Amniotic epithelial cell (primary cell): ENCODE measurements at places on chromosomes 7 and 10.

- peak; percentile 93 for DNase-seq
Observed at GRCh38 chr10:73899423-73899822, 11.5 kb upstream of the PLAU start.

DNA sequence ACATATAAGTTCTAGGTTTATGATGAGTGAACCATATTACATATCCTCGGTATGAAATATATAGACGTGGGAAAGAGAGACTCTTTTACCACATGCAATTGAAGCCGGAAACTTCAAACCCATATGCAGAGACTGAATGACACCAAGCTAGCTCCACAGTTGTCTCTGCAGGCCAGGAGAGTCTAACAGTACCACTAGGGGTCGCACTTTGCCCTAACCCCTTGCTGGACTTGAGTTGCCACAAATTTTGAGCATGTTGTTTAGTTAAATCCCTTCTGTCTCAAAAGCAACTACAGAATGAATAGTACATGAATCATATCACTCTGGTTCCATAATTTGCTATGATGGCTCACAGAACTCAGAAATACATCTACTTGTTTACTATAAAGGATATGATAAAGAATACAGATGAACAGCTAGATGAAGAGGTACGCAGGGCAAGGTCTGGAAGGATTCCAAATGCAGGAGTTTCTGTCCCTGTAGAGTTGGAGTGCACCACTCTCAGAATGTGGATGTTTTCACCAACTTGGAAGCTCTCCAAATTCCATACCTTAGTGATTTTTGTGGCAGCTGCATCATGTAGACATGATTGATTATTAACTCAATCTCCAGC lies 112.4 kb upstream of the YAE1 start:
- peak; percentile 53 for DNase-seq

DNA sequence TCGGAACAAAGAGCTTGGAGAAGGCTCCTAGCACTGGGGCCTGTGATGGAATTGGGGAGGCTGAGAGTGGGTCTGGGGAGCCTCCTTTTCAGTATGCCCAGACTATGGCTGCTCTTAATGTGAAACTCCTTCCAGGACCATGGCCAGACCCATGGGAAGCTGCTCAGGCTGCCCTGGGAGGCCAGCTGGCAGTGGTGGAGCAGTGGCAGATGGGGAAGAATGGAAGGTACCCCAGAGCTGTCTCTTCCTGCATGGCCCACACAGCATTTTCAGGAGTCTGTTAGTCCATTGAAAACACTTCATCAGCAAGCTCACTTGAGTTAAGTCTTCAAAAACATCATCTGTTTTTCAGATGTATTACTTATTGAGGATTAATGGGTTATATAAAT lies 18.5 kb downstream of the NACAD start:
- DNase-seq, result no peak

DNA sequence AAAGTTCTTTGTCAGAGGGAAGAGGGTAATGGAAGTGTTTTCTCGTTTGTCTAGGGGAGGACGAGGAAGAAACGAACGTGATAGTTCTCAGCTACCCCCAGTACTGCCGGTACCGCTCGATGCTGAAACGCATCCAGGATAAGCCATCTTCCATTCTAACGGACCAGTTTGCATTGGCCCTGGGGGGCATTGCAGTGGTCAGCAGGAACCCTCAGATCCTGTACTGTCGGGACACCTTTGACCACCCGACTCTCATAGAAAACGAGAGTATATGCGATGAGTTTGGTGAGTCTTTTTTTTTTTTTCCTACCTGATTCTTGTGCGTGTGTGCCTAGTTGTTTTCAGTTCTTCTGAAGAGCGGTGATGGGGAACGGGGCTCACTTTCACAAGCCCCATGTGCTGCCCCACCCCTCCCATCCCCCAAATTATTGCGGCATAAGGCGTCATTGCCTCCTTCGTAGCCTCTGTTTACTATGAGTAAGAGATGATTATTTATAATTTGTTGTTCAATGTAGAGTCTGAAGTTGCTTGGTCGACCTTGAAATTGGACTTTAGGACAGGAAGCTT lies 98.6 kb downstream of the ARID5B start:
- no peak for DNase-seq

GRCh38 chr7:100087055-100087750 lies 1.6 kb upstream of the COPS6 start:
- peak; percentile 100 for DNase-seq

GRCh38 chr10:42783181-42783549 lies 570 bp downstream of the BMS1 start:
- DNase-seq, result peak; percentile 71

GRCh38 chr7:68433462-68434070 lies 1164.7 kb upstream of the AUTS2 start:
- no peak for DNase-seq

DNA sequence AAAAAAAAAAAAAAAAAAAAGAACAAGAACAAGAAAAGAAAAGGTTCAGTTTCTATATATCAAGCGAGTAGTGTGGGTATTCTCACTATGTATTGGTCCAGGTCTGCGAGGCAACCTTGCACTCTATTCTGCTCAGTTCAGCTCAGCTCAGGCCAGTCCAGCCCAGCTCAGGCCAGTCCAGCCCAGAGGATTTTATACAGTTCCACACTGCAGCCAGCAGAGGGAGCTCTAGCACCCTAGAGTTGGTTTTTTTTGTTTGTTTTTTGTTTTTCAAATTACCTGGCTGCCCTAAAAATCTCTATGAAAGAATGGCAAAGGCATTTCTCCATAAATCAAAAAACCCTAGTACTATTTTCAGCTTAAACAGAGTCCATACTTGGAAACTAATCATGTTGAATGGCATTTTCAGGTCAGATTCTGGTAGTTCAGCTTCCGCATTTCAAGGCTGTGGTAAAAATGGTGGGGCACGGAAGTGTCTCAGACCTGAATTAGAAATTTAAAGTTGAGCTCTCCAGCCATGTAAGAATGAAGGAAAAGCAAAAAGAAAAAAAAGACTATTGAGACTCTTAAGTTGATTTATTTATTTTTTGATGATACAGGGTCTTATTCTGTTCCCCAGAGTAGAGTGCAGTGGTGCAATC lies 55.2 kb upstream of the GSDME start:
- peak; percentile 27 for DNase-seq

DNA sequence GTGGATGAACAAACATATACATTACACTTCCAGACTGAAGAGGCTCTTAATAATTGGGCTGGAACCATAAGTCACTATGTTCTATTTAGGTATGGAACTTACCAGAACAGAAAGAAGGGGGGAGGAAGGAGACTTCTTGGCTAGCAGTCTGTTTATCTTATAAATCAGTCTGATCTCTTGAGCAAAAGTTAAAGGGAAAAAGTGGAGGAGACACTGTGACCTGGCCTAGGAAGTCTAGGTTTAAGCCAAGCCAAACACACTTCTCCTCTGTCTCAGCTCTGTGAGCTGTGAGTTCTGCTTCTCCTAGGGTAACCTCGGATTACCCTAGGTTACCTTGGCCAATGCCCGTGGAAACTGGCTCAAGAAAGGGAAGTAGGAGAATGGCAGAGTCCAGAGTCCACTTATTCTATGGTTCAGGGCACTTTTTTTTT lies 95.2 kb downstream of the PFKFB3 start:
- DNase-seq, result no peak

DNA sequence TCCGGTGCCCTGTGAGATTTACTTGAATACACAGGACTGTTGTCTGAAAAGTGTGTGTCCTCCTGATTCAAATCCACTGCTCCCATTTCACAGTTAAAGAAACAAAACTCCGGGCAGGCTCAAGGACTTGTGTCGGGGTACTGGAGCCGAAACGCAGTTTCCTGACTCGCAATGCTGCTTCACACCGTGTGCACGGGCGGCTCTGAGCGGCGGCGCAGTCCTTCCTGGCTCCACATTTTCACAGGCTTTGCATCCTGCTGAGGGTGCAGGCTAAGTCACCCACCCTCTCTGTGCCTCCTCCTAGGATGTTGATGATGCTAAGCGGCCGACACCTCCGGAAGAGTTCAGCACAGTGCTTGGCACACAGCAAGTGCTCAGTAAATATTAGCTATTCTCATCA lies 65.4 kb downstream of the SLIT1 start:
- no peak for DNase-seq

- no peak for DNase-seq
Observed at GRCh38 chr10:35819736-35820135, 177.6 kb upstream of the FZD8 start.

DNA sequence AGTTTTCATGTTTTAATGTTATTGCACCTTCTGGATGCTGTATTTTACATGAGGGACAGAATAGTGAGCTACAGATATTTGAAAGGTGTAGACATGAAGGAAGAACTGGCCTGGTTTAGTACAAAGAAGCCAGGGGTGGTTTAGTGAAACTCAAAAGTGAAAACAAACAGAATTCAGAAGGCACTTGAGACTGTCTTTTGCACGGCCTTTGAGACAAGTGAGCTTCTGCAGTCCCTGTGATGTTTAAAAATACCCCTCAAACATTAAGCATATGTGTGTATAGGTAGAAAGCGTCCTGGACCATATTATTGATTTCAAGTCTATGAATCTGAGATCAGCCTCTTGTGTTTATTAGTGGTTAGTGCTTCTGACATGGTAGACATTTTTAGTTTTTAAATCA lies 118.9 kb downstream of the CDK14 start:
- DNase-seq, result no peak

GRCh38 chr10:123382491-123382890 lies 228.3 kb downstream of the BUB3 start:
- no peak for DNase-seq

- no peak for DNase-seq
Observed at GRCh38 chr7:12866207-12866606, 178.8 kb downstream of the ARL4A start.
